ENCODE measurements at places on chromosomes 3 and 15.

DNA sequence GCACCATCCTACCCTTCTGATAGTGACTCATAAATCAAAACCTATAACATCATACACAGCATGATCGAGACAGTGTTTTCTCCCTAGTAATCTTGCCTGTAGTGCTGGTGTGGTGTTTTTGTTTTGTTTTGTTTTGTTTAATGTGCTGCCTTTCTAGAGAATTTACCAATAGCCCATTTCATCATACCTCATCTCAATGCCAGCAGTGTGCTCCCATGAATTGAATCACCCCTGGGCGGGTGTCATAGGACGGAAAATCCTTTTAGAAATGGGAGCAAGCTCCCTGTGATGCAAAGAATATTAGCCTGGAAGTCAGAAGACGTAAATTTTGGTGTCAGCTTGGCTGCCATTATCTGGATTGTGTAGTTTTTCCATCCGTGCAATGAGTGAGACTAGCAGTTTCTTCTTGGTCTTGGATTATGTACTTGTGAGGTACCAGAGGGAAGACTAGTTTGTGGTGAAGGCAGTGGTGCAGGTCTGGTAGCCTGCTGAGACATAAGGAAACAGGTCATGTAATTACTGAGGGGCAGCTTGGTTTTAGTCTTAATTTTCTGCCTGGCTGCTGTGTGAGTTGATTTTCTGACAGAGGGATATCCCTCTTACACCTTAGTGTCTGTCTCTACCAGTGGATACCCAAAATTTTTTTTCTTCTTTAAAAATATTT lies 29.9 kb downstream of the IGSF10 start:
- DNase-seq: no peak

DNA sequence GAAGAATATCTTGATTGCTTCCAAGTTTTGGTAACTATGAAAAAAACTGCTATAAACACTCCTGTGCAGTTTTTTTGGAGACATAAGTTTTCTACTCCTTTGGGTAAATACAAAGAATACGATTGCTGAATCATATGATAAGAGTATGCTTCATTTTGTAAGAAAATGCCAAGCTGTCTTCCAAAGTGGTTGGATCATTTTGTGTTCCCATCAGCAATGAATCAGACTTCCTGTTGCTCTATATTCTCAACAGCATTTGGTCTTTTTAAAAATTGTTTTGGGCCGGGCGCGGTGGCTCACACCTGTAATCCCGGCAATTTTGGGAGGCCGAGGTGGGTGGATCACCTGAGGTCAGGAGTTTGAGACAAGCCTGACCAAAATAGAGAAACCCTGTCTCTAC lies 14.5 kb downstream of the BTD start:
- DNase-seq: no peak

DNA sequence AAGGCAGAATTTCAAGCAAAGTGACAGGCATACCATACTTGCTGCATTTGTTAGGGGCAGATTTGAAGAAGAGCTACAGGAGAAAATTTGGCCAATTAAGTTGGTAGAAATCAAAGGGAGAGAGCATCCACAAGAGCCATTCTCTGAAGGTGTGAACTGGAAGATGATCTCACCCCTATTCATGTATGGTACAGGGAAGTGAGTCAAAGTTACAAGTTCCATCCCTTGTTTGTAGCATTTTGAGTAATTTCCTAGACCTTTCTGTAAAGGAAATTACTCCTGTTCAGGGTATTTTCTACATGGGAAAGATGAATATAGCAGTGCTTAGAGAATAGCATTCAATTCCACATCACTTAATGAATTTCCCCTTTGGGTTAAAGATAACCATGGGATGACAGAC lies 28.4 kb downstream of the TTC14 start:
- no peak for DNase-seq

GRCh38 chr15:41513506-41514227 lies at the start of gene LTK:
LTK (minus strand) TSS chr15:41513827; CDS start chr15:41513709, 118 bp downstream.
- DNase-seq: peak; percentile 14

DNA sequence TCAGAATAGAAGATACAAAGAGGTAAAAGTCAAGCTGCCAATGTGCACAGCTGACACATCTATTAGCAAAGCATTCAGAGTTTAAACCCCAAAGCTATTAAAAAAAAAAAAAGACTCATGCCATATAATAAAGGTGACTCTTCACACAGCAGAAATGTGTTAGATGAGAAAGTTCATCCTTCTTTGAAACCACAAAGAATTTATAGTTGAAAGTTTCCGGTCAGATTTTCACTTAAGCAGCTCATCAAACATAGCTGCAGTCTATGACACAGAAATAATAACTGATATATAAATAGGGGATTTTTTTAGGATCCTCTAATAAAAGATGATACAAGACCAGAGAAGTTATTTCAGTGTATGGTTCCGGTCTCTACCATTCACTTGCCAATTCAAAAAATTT lies 76.6 kb downstream of the WWTR1 start:
- DNase-seq: no peak

DNA sequence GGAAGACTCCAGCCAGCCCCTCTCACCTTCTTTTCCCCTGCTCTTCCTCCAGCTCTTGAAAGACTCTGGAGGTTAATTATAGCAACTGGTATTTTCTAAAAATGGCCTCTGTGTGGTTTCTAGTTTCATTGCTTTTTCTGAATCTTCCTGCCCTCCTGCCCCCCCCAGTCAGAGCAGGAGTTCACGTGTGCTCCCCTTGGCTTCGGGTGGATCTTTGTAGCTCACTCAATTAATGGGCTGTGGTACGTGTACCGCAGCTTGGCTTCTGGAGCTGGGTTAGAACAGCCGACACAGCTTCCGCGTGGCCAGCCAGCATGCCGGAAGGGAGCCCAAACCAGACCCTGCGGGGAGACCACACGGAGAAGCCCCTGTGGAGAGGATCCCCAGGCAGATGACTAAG lies 31.5 kb downstream of the TM2D3 start:
- no peak for DNase-seq

DNA sequence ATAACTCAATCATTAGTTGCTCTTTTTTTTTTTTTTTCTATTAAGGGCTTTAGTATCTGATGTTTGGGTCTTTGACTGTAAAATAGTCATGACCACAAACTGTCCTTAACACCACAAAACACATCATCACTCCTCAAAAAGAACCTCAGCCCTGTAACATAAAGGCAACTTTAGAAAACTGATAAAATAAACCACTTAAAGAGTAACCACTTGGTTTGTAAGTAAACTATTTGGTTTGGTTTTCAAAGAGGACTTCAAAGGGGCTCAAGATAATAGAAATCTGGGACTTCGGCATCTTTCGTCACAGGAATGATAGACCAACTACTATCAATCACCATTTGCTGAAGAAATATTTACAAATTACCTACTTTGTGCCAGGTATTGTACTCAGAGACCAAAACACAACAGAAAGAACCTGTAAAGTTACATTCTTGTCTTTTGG lies 167.8 kb downstream of the FOXP1 start:
- no peak for DNase-seq

DNA sequence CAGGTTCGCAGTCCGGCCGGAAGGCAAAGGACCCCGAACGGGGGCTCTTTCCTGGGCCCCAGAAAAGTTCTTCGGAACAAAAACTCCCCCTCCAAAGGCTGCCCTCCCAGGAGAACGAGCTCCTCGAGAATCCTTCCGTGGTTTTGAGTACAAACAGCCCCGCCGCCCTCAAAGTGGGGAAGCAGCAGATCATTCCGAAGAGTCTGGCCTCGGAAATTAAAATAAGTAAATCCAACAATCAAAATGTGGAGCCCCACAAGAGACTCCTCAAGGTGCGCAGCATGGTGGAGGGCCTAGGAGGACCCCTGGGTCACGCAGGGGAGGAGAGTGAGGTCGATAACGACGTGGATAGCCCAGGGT lies 1.3 kb downstream of the ARHGEF26 start:
- no peak for DNase-seq

DNA sequence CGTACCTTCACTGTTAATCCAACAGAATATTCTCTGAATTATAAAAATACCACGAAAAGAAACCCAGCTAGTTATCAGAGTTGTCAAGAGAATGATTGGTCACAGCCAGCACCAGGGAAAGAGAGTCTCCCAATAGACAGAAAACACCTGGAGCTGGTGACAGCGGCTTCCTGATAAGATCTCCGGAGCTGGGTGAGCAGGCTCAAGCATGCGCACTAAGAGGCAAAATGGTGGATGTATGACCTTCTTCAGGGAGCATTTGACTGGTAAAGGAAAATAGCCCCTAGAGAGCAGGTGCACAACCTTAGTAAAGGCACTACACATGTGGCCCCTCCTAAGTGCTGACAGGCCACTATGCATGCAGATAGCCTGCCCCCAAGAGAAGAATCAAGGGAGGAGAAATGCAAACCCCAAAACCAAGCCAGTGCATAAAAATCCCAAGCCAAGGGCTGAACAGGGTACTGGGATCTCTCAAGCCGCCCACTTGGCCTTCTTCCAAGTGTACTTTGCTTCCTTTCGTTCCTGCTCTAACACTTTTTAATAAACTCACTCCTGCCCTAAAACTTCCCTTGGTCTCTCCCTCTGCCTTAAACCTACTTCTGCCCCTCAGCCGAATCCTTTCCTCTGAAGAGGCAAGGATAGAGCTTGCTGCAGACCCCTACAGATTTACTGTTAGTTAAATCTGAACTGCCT lies 93.2 kb downstream of the UACA start:
- no peak for DNase-seq

DNA sequence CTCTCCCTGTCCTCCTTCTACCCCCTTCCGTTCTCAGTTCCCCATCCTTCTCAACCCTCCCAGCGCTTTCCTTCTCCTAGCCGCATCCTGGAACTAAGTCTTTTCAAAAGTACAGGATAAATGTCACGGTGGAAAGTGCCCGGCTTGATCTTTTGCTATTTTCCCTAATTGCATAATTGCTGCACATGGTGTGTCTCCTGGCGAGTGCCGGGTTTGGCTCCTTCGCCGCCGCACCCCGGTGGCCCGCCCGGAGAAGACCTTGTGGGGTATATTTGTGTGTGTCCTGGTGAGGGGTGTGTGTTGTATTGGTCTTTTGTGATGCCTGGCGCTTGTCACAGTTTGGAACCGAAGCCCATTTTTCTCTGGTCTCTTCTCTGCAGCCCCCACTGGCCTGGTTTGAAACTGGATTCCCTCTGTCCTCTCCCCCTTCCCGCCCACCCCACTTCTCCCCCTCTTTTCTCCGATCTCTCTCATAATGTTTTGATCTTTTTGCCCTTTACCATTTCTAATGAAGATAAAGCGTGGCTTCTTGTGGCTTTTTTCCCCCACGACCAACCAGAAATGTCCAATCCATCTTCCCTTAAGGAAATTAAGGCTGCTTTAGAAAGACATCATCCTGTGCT lies 692 bp downstream of the UBE2E2 start:
- DNase-seq: peak; percentile 4

DNA sequence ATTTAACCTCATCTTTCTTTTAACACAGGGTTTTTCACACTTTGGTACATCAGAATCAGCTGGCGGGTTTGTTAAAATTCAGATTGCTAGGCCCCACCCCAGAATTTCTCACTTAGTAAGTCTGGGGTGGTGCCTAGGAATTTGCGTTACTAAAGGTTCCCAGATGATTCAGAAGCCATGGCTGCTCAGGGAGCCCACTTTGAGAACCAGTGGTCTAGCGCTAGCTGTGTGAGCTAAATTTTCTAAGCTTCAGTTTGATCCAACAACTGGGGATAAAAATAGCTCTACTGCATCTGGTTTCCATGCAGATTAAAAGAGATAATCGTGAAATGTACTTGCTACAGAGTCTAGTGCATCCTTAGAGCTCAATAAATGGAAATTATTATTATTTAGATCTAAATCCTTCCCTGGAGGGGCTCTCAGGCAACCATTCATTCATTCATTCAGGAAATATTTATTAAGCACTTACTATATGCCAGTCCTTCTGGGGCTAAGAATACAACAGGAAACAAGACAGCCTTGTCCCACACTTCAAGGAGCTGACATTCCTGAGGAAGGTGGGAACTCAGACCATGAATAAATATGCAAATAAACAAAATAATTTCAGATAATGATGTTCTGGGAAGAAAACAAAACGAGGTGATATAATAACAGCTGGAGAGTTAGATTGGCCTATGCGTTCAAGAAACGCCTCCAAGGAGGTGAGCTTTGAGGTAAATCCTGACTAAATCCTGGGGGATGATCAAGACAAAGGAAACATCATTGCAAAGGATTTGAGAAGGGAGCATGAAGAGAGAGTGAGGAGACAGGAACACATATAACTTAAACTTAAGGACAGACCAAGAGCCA lies 3.9 kb upstream of the CIDEC start:
- DNase-seq: no peak

DNA sequence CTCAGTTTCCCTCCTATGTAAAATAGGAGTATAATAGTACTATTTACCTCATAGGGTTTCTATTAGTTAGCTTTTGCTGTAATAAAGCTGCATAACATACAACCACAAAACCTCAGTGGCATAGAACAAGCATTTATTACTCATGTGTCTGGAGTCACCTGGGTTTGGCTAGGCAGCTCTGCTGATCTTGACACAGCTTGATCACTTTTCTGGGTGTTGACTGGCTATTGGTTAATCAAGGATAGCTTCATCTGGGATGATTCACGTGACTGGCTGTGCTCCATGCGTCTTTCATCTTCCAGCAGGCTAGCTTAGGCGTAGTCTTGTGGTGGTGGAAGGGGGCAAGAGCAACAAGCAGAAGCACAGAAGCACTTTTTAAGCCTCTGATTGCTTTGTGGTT lies 112.6 kb downstream of the SQOR start:
- no peak for DNase-seq

GRCh38 chr15:94411285-94411684 lies 179.9 kb downstream of the MCTP2 start:
- DNase-seq: no peak

DNA sequence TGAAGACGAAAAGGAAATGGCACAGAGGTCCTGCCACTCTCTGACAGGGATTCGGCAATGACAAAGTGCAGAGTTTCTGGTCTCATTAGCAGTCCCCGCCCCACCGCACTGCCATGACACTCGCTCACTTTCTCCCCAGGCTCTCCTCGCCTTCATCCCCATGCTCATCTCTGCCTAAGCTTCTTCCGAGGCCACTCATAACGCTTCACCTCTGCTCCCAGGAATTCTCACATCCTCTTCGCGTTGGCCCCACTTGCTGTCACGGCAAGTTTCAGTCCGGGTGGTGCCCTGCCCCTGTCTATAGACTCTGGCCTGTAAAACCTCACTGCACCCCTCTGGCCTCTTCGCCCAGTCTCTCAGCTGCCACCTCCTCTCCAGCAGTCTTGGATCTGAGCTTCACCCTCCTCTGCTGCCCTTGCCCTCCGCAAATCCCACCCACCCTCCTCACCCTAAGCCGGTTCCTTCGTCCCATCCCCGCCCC lies 654 bp downstream of the RUBCN start:
- peak; percentile 35 for DNase-seq

- DNase-seq: no peak
These were observed 1.2 kb downstream of the TRH start for GRCh38 chr3:129975705-129976048.

DNA sequence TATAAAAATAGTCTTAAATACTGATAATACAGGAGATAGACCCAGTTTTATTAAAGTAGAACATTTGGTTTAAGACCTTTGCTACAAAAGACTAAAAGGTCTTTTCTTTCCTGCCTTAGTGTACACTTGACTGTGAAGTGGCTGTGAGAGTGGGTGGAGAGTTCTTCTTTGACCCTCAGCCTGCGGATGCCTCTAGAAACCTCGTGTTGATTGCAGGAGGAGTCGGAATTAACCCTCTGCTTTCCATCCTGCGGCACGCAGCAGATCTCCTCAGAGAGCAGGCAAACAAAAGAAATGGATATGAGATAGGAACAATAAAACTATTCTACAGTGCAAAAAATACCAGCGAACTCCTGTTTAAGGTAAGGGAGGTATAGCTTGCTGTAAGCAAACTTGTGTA lies 36.5 kb downstream of the OXNAD1 start:
- DNase-seq: no peak

Measured in activated CD4-positive, alpha-beta T cell treated with anti-CD3 and anti-CD28 coated beads for 4 hours (primary cell).